ENCODE measurements at places on chromosomes 3 and 15.
A peak's percentile ranks its signal among the peaks of the same experiment; 100 is the strongest.

DNA sequence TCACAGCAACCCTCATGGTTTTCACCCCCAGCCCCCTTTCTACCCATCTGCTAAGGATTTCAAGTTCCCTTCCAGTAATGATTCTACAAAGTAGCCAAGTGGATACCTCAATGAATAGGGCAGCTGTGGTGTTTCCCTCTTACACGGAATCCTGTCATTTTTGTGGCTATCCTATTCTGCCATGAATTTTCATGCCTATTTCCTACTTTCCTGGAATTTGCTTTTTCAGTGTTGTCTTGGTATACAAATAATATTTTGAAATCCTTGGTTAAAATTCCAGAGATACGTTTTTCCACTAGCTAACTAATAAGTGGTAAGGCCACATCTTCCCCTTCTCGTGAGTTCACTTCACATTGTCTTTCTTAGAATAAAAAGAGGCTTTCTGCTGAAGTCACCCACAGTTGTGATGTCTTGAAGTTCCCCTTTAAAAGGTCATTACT lies 7.5 kb downstream of the ADPRH start:
- DNase-seq = no peak

- DNase-seq = no peak
Observed at GRCh38 chr3:21170964-21171363, 580.0 kb downstream of the ZNF385D start.

DNA sequence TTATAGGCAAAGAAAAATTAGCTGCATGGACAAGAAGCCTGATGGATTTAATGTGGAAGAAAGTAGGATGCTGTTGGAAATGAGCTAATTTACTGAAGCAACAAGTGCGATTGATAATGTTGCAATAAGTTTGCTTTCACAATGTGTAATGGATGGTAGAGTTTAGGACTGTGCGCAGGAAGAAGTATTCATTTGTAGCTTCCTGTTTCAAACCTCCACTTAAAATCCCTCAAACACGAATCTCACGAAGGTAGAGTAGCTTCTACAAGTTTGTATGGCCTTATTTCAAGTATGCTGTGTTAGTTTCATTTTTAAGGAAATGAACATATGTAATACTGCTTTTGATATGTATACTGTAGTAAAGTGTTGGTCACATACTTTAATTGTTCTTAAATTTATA lies 42.3 kb downstream of the KCNH8 start:
- no peak for DNase-seq

DNA sequence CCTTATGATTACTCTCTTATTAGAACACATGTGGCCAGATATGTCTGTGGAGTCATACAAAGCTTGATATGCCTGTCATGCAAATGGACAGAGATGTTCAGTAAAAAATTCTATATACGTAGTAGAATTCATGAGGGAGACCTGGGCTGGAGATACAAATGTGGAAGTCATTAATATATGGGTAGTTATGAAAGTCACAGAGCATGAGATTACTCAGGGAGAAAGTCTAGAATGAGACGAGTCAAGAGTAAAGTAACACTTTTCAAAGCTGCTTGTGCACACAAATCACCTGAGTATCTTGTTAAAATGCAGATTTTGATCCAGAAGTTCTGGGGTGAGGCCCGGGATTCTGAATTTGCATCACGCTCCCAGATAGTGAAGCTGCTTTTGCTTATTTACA lies 28.4 kb downstream of the OXSM start:
- no peak for DNase-seq

DNA sequence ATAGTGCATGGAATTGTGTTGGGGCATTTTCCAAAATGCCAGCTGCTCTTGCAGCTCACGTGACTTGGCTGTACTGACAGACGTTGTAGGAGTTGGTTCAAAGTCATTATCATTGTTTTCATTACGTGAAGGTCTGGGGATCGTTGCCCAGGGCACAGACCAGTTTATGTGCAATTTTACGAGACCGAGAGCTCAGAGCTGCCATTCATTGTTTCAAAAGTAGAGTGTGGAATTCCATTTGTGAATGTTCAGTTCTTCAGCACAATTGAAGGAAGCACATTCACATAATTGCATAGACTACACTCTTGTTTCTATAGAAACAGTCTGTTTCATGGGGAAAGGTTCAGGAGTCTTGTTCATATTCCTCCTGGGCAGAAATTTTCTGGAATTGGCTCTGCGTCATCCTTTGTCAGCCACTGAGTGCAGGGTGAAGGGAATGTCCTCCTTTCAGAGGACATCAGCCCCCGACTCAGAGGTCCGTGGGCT lies 54.5 kb downstream of the GABRG3 start:
- no peak for DNase-seq

DNA sequence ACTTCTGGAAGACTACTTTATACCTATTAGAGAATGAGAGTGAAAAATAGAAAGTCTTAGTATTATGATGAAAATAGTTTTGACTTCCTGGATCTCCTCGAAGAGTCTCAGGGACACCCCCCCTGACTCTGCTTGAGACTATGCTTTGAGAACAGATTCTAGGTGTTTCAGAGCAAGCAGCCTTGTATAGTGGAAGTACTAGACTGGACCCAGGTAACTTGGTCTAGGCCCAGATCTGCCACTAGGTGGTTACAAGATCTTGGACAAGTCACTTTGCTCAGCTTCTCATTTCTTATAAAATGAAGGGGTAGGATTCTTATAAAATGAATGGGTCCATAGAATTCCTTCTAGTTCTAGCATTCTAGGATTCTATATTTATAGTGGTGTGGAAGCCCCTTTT lies 9.1 kb downstream of the ABHD5 start:
- DNase-seq = peak; percentile 46

DNA sequence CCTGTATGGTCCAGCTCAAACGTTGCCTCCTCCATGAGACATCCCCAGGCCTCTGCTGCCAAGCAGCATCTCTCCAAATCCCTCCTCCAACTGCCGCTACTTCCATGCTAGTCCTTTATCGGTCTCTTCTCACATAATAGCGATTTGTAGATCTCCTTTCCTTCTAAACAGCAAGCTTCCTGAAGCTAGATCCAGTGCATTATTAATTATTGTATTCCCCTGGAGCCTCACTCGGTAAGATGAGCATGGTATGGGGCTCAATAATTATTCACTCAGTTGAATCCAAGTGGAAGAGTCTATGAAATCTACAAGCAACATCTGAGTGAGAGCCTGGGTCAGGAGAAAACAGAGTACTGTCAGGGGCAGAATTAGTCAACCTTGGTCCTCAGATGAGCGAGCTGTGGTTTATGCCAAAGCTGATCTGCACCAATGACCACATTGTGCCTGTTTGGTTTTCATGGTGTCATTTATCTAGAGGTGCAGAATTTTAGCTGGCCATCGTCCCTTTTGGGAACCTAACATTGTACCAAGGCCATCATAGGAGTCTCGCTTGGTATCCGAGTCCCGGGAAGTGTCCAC lies 93.8 kb upstream of the UBE2E1 start:
- no peak for DNase-seq

DNA sequence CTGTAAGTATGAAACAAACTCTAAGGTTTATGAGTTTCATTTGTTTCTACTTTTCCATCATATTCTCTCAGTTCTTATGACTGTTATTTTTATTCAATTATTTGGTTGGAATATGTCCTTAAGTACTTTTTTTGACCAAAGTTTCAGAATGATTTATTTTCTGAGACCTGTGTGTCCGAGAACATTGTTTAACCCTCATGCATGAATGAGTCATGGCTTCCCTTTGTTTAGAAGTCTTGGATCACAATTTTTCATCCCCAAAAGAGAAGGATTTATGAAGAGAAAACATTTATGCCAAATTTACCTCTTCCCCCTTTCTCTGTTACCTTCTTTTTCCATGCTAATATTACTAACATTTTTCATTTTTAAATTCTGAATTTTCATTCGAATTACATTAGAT lies 518.0 kb upstream of the NR2F2 start:
- no peak for DNase-seq
